ENCODE measurements at places on chromosomes 13 and 19.

DNA sequence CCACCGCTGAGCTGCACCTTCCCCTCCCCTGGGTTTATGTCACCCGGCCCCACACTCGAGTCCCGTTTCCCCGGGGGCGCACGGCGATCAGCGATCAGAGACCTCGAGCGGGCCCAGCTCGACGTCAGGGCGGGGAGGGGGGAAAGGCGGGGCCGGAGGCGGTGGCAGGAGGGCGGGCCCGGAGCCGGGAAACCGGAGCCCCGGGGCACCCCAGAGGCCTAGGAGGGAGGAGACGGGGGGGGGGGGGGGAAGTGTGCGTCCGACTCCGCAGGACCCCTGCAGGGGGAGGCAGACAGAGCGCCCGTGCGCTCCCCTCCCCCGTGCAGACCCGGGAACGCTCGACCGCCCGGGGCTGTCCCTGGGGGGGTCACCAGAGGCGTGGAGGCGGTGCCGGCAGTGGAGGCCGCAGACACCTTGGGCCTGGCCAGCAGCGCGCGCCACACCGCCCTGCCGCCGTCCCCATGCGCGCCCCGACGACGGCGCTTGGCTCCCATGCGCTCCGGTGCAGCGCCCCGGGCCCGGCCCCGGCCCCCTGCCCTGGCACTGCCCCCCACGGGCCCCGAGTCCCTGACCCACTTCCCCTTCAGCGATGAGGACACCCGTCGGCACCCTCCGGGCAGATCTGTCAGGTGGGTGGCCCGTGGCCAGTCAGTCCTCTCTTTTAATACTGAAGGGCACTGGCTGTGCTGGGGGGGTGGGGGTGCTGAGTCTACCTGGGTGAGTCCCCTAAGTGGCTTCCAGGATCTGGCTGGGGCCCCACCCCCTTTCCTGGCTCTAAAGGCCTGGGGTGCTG is 11.8 kb downstream of the PDE4A start:
- H3K27ac ChIP-seq, result no peak overlapping the region
- H3K36me3 ChIP-seq, result no peaks in the 10 kb centered on the region

DNA sequence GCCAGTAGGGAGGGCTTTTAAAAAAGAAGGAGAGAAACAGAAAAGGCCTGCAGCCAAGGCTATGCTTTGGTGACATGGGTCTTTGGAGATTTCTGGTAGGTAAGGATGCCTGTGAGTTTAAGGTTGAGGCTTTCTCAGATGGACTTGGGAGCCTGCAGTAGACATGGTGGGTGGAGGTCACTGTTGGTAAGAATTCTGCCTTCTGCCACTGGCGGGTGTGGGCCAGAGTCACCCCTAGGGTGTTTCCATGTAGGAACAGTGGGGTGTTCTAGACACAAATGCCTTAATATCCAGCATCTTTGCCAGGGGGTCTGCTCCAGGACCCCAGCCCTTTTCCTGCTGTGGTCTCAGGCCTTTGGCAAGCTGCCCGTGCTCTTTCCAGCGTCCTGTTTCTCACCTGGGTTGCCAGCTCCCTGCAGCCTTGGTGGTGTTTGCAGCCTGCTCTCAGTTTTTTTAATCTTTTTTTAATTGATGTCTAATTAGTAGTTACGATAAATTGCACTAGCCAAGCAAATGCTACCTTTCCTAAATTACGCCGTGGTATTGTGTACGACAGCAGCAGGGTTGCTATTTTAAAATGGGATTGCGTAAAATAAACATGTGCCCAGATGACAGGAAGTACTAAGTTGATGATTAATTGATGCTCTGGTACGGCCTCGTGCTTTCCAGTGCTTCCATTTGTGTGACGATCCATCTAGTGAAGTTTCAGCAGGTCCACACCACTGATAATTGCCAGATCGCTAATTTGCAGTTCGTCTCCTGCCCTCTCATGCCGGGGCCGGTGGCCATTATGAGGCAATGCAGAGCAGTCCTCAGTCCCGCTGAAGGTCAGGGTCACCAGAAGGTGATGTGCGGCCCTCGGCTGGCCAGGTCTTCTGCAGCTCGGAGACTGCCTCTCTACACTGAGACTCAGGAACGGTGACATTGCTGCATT is 35.3 kb upstream of the NPAS1 start:
- no peaks in the 10 kb centered on the region for H3K27me3 ChIP-seq
- H3K36me3 ChIP-seq, result no peaks in the 10 kb centered on the region
- H3K4me1 ChIP-seq, result peaks cover 8% of the 10 kb centered on the region
- H3K4me3 ChIP-seq, result no peak overlapping the region

DNA sequence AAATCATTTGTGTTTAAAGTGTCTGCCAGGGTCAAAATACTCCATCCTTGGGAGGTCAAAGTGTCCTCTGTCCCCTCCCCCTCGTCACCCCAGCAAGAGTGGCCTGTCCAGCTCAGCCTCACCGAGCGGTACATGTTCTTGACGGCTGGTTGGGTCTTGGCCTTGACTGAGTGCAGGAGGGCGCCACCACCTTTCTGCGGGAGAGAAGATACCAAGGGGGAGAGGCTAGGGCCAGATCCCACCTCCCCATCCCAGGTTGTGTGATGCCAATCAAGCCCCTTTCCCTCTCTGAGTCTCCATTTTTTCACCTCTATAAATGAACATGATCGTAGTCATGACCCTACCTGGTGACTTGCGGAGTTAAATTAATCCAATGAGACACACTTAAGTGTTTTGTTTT is 6.1 kb downstream of the CRB3 start:
- H3K4me3 ChIP-seq, result no peak overlapping the region
- DNase-seq, result no peak
- no peak overlapping the region for H3K27ac ChIP-seq
- H3K4me1 ChIP-seq, result no peaks in the 10 kb centered on the region
- no peaks in the 10 kb centered on the region for H3K36me3 ChIP-seq

- H3K27me3 ChIP-seq, result no peaks in the 10 kb centered on the region
- H3K27ac ChIP-seq, result no peak overlapping the region
- H3K4me3 ChIP-seq, result peak overlapping the region; percentile 82
- no peak for DNase-seq
- H3K4me1 ChIP-seq, result peaks cover 5% of the 10 kb centered on the region
Observed at GRCh38 chr19:44050740-44051649, 841 bp upstream of the ZNF223 start.

GRCh38 chr13:23618341-23618740 is 48.1 kb downstream of the TNFRSF19 start:
- no peak for DNase-seq
- H3K27me3 ChIP-seq, result no peaks in the 10 kb centered on the region
- H3K4me3 ChIP-seq, result no peak overlapping the region
- no peaks in the 10 kb centered on the region for H3K36me3 ChIP-seq
- no peak overlapping the region for H3K27ac ChIP-seq
- H3K4me1 ChIP-seq, result no peaks in the 10 kb centered on the region

DNA sequence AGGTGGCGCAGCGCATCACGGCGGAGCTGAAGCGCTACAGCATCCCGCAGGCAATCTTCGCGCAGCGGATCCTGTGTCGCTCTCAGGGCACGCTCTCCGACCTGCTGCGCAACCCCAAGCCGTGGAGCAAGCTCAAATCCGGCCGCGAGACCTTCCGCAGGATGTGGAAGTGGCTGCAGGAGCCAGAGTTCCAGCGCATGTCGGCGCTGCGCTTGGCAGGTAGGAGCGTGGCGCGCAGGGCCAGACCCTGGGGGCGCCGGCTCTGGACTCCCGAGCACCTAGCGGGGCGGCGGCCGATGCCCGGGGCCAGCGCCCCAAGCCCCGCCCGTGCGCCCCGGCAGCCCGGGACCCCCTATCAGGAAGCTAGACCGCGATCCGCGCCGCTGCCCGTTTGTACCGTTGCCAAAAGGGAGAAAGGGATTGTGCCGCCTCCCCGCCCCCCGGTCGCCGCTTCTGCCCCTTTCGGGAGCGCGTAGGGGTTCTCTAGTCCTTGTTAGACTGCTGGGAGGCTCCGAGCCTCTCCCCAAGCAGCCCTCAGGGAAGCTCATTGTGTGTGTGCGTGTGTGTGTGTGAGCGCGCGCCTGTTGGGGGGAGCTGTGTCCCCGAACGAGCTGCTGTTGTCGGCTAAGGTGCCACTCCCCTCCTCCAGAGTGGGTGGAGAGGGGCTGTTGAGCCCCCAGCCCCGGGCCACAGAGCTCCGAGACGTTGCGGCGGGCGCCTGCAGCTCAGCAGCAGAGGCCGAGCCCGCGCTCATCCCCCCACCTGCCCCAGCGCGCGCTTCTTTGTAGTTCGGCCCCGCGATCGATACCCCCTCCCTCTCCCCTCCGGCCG is 1.5 kb downstream of the ONECUT3 start:
- no peak for DNase-seq
- H3K27me3 ChIP-seq, result peaks cover 2% of the 10 kb centered on the region
- no peaks in the 10 kb centered on the region for H3K36me3 ChIP-seq
- H3K4me1 ChIP-seq, result no peaks in the 10 kb centered on the region

DNA sequence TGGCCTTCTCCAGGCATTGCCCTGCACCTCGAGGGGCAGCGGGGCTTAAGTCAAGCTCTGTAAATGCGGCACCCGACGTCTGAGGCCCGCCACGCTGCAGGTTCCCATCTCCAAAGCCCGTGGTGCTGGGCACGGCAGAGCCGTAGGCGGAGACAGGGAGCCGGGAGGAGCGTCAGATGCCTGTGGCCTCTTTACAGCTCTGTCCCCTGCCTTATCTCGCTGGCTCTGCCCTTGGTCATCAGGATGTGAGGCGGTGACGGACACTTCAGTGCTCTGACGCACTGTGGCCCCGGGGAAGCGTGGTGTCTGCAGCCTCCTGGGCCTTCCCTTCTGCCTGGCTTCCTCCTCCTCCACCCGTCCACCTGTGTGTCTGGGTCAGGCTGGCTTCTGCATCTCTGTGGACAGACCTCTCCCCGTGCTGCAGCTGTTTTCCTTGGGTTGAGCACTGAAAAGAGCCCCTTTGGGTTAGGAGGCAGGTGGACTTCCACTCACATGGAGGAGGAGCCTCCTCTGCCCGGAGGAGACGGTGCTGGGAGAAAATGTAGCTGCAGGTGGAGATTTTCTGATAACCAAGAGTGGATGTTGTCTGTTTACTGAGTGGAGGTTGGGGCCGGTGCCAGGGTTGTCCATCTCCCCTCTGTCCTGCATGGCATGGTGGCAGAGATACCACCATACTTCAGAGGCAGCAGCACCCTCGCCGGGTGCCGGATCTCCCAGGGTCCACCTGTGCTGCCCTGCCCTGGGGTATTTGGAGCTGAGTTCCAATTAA is 14.6 kb downstream of the MCF2L start:
- no peak overlapping the region for H3K27ac ChIP-seq
- no peak overlapping the region for H3K4me3 ChIP-seq
- DNase-seq, result no peak
- H3K36me3 ChIP-seq, result no peaks in the 10 kb centered on the region
- no peaks in the 10 kb centered on the region for H3K4me1 ChIP-seq

- H3K27me3 ChIP-seq, result no peaks in the 10 kb centered on the region
- no peaks in the 10 kb centered on the region for H3K36me3 ChIP-seq
- no peak for DNase-seq
- peaks cover 4% of the 10 kb centered on the region for H3K4me1 ChIP-seq
- H3K4me3 ChIP-seq, result no peak overlapping the region
Observed at GRCh38 chr19:27744926-27745768, 1467.8 kb downstream of the UQCRFS1 start.

- no peak overlapping the region for H3K4me3 ChIP-seq
- DNase-seq, result no peak
- H3K4me1 ChIP-seq, result no peaks in the 10 kb centered on the region
- H3K27me3 ChIP-seq, result no peaks in the 10 kb centered on the region
Observed at GRCh38 chr13:98390086-98390715, 186.7 kb downstream of the STK24 start.

DNA sequence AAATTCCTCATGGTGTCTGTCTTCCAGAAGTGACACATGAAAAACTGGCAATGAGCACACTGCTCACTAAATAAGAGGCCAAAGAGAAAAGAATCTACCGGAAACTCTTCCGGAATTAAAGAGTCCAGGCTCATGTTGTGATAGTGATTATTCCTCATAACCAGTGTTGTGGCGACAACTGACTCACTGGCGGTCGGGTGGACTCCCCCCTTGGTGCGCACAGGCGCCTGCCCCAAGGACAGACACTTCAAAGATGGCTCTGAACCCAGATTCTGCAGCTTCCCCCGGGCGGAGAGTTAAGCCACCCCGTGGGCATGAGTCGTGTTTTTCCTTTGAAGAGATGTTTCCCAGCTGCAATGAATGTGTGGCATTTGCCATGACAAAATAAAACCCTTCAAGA is 10.3 kb downstream of the IL17D start:
- DNase-seq, result no peak
- no peaks in the 10 kb centered on the region for H3K27me3 ChIP-seq
- H3K36me3 ChIP-seq, result no peaks in the 10 kb centered on the region
- no peak overlapping the region for H3K27ac ChIP-seq
- peaks cover 11% of the 10 kb centered on the region for H3K4me1 ChIP-seq

DNA sequence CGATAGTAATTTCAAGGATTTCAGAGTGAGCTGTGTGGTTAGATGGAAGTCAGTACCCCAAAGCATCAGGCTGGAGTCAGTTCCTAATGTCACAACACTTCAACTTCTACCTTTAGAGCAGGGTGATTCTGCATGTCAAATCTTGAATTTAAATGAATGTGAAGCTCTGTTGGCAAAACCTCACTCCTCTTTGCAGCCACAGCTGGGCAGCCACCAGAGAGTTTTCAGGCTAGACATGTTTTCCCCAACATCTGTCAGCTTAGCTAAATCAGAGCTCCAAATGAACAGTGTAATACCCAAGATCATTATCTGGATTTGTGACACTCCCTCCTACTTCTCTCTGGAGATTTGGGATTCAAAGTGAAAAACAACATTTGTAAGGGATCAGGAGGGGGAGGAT is 33.7 kb upstream of the OLFM4 start:
- no peaks in the 10 kb centered on the region for H3K4me1 ChIP-seq
- no peak for DNase-seq
- H3K4me3 ChIP-seq, result no peak overlapping the region
- H3K27ac ChIP-seq, result no peak overlapping the region
- H3K36me3 ChIP-seq, result no peaks in the 10 kb centered on the region
- H3K27me3 ChIP-seq, result no peaks in the 10 kb centered on the region

GRCh38 chr13:109768616-109769015 is 17.8 kb downstream of the IRS2 start:
- H3K4me3 ChIP-seq, result no peak overlapping the region
- H3K27me3 ChIP-seq, result no peaks in the 10 kb centered on the region
- no peak for DNase-seq
- H3K4me1 ChIP-seq, result peaks cover 26% of the 10 kb centered on the region
- H3K27ac ChIP-seq, result no peak overlapping the region

GRCh38 chr13:53010374-53011105 is 18.1 kb upstream of the OLFM4 start:
- no peaks in the 10 kb centered on the region for H3K27me3 ChIP-seq
- no peak overlapping the region for H3K4me3 ChIP-seq
- DNase-seq, result no peak
- no peak overlapping the region for H3K27ac ChIP-seq
- no peaks in the 10 kb centered on the region for H3K36me3 ChIP-seq

- peak overlapping the region; percentile 51 for H3K4me3 ChIP-seq
- peaks cover 18% of the 10 kb centered on the region for H3K4me1 ChIP-seq
- H3K36me3 ChIP-seq, result no peaks in the 10 kb centered on the region
- H3K27me3 ChIP-seq, result no peaks in the 10 kb centered on the region
Observed at GRCh38 chr19:19105365-19106055, 32.8 kb downstream of the TMEM161A start.

- H3K4me1 ChIP-seq, result no peaks in the 10 kb centered on the region
- H3K4me3 ChIP-seq, result no peak overlapping the region
- no peaks in the 10 kb centered on the region for H3K27me3 ChIP-seq
- no peak overlapping the region for H3K27ac ChIP-seq
- DNase-seq, result no peak
Observed at GRCh38 chr13:74301258-74301935, 167.2 kb upstream of the KLF12 start.
